Activated CD4-positive, alpha-beta T cell treated with anti-CD3 and anti-CD28 coated beads, Interleukin-2, amount 10 ng/mL, durations not matched to agents 24 days and 14 days (primary cell): ENCODE measurements at places on chromosomes 16 and 17. TPM values are rescaled to one million over a fixed set of nuclear protein-coding genes. Genes with fewer than 3 reads are reported as not detected.

DNA sequence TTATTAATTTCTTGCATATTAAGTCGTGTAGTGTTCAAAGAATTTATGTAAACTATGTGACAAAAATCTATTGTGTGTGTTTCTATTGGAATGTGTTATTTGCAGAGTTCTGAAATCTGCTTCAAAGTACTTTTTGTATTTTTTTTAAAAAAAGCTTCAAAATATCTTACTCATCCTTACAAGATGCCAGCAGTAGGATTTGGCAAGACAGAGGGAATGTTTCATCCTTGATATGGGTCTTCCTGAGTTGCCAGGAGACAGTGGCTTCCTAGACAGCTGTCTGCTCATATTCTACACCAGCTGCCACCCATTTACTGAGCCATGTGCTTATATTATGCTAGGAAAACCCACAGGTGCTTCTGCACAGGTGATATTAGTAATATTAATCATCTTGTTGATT lies 36.4 kb downstream of the EFCAB5 start:
- no peak for DNase-seq

The SLC38A10 gene
- 98.0 and 105 TPM in 2 replicates for total RNA-seq

DNA sequence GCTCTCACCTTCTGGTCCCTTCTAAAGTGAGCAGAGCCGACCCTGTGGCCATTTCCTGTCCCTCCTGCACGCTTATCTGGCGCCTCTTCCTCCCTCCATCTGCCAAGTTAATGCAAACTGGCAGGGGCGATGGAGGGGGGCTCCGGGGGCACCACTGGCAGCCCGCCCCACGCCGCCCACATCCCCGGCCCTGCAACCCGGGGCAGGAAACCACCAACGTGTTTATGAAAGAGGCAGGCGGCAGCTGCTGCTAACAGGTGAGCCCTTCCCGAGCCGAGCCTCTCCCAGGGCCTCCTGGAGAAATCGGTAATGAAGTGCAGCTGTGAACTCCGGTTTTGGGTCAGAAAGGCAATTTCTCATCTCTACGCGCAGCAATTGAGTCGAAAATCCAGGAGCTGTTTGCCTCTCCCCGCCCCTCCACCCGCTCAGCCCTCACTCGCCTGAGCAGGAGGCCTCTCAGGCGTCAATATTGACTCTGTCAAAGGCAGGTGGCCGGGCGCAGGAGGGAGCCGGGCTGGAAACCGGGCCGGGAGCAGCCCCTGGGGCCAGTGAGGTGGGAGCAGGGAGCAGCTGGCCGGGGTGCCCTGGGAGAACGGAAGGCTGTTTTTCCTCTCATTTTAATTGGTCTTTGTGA lies 164.4 kb upstream of the GSE1 start:
- DNase-seq = peak; percentile 63

The SLC52A1 gene
- 0.14 TPM in 2 replicates for total RNA-seq

- DNase-seq = no peak
Measured at GRCh38 chr16:72620348-72620747, 427.6 kb downstream of the ZFHX3 start.

DNA sequence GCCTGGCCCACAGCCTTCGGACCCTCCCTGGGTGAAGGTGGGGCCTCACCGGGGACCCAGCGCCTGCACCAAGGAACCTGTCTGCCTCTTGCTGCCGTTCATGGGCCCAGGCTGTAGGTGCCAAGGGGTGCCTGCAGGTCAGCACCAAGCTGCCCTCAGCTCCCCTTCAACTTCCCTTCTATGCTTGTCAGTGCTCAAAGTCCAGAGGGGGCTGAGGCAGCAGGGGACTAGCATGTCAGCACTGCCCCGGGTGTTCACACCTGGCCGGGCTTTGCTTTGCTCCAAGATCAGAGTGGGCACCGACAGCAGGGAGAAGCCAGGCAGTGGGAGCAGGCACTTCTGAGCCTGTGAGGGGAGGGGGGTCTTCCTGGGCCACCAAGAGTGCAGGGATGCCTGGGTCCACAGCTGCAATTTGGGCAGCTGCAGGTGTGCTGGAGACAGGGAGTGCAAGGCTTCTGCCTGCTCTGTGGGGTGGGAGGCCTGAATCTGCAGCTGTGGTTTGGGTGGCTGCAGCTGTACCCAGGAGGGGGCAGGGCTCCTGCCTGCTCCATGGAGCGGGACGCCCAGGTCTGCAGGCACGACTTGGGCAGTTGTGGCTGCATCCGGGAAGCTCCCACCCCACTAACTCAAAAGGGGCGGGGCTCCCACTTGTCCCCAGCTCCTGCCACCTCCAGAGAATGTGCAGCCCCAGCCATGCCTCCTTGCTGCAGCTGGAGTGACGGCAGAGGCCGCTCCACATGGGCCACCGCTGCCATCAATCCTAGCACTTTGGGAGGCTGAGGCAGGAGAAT lies 27.6 kb upstream of the PRM1 start:
- DNase-seq = no peak

The CDRT4 gene
- total RNA-seq = 0.79 and 3.3 TPM in 2 replicates

DNA sequence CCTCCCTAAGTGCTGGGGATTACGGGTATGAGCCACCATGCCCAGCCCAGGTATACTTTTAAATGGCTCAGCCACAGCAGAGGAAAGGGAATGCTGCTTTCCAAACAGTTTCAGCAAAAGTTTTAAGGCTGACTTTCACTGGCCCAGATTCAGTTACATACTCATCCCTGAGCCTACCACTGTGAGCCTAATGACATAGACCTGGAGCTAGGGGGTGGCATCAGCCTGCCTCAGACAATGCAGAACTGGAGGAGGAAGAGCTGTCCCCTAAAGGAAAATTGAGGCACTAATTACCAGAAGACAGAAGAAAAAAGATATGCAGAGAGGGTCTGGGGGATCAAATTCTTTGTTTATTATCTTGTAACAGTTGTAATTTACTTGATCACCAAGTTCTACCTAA lies 43.9 kb downstream of the HS3ST4 start:
- DNase-seq = no peak

DNA sequence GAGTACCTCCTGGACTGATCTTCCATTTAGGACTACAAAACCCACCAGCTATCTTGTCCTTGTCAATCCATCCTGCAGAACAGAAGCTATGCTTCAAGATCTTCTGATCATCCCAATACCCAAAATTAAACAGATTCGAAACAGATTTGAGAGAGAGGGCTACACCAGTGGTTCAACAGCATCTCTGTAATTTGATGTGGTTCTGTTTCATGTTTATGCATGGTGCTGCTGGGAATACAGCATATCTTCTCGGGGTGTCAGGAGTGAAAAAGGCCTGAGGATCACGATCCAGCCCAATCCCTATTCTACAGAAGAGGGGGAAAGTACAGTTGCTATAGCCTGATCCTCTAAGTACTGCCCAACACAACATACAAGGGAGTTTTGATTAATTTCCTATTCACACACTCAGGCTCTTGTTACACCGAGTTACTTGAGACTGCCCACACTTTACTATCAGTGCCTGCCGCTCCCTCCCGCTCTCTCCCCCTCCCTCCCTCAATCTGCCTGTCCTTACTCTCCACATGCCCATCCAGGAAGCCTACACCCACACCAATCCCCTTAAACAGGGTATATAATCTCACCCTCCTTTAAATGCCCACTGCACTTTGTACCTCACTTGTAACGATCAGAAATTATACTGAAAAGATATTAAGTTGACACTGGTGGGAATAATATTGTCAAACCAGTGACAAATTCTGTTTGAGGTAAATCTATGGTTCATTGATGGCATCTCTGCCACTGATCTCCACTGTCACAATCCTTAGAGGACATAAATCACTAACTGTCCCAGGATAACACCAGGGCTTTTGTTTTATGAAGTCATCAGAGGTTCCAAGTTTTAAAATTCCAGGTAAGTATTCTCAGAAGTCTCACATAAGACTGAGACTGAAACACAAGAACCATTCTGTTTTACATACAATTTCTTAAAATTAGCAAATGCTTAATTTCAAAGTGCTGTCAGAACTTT lies 89.3 kb upstream of the PLEKHM1 start:
- peak; percentile 56 for DNase-seq

DNA sequence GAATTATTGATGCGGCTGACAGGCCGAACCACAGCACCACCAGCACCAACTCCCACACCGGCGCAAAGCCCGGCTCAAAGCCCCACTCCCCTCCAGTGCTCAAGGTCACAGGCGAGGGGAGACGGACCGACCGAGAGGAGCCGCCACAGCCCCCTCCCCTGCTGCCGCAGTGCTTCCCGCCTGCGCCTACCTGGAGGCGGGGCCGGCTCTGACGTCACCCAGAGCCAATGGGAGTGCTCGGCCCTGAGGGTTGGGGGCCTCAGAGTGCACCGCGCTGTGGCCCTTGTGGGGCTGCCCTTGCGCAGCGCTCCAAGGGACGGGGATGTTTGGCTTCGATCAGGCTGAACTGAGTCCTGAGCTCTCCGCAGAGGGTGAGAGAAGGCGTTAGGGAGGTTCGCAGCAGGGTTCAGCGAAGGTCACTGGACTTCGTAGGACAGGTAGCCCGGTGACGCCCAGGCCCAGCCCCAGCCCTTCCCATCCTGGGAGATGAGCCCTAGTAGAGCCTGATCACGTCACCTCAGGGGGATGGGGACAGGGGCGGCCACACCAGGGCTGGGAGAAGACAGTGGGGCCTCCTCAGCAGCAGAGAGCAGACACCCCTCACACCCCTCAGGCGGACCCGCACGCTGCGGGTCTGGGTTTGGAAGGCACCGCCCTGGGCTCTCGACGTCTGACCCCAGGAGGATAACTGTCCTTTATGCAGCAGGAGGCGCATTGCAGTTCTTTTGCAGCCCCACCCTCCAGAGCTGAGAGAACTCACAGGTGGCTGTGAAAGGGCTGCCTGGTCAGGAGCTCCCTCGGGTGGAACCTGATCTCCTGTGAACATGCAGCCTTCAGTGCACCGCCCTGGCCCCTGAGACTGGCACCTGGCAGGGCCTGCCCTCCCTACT lies 1.5 kb downstream of the NDRG4 start:
- DNase-seq = peak; percentile 87

DNA sequence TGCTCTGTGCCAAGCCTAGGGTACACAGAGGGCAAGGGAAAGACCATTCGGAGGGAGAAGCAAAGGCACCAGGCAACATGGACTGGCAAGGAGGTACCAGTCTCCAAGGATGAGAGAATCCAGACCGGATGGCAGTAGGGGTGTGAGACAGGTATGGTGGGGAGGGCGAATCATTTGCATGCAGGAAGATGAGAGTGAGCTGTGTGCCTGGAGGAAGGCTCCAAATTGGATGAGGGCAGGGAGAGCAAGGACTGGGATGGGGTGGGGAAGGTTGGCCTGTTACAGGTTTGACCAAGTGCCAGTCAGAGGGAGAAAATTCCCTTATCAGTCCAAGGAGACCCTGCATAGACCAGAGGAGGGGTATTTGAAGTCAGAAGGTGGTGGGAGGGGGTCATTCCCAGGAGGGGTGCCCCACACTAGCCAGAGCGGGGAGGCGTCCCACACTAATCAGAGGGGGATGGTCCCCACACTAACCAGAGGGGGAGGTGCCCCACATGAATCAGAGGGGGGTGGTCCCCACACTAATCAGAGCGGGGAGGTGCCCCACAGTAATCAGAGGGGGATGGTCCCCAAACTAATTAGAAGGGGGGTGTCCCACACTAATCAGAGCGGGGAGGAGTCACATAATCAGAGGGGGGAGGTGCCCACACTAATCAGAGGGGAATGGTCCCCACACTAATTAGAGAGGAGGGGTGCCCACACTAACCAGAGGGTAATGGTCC lies 737 bp downstream of the CANT1 start:
- no peak for DNase-seq

DNA sequence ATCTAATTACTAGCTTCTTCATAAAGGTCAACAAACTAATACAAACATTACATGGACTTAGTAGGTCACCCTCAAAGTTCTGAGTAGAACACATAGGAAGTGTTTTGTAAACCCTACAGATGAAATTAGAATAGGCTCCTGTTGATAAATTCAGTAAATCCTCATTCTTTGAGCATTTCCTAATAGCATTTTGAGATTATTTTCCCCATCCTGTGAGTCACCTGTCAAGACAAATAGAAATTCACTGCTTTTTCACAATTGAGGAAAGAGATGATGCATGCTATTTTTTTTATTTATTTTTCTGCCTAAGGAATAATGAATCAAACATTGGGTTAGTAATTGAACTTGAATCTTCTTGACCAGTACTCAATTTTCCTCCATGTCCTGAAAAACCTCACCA lies 666.7 kb upstream of the GOT2 start:
- no peak for DNase-seq

DNA sequence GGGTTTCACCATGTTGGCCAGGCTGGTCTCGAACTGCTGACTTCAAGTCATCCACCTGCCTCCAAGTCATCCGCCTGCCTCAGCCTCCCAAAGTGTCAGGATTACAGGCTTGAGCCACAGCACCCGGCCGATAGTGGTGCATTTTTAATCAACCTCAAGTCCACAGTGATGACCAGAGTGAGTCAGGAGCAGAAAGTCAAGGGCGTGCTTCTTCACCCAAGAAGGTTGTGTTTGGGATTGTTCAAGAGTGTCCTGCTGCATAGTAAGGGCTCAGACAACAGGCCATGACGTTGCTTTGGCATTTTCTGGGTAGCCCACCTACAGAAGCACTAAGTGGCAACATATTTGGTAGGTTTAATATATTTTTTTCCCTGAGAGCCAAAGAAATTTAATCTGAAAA lies 108.3 kb upstream of the FAM20A start:
- no peak for DNase-seq

The FOXL1 gene
- total RNA-seq = 0.05 TPM in 1 of 2 replicates, not detected in the other

DNA sequence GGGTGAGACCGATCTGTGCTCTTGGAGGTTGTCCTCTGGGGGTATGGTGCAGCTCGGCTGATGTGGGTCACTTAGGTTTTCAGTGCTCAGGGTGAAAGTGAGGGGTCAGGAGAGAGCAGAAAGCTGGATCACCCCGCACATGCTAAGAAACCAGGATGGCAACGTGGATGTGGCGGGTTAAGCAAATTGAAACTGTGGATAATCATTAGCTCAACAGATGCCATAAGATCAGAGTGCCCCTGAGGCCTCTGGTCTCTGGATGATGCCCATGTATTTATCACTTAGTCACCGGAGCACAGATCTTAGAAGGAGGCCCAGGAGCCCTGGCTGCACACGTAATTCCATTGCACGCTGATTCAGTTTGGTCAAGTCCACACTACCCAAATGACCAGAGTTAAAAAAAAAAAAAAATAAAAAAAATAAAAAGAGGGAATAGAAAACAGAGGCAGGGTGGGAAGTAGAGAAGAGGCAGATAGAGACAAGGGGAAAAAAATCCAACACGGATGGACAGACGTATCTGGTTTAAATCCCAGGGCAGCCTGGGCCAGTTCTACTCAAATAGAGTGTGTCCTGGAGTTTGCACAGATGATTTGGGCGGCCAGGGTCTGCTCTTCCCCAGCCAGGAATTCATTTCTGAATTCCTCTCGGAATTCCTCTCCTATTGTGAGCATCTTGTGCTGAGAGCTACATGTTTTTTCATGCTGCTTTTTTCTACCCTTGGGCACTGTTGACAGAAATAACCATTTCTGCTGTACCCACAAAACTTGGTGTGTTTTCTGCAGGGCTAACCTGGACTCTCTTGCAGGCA lies 378.3 kb downstream of the CPPED1 start:
- DNase-seq = no peak

The ZFHX3 gene
- 0.49 and 0.88 TPM in 2 replicates for total RNA-seq
